ENCODE measurements at places on chromosomes 1 and 21.

DNA sequence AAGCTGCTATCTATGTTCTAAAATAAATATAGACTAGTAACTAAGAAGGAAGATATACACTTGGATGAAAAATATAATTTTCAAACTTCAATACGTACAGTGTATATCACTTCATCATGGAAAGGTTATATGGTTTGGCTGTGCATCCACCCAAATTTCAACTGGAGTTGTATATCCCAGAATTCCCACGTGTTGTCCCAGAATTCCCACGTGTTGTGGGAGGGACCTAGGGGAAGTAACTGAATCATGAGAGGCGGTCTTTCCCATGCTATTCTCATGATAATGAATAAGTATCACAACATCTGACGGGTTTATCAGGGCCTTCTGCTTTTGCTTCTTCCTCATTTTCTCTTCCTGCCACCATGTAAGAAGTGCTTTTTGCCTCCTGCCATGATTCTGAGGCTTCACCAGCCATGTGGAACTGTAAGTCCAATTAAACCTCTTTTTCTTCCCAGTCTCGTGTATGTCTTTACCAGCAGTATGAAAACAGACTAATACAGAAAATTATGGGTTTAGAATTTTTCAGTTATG is 10.7 kb downstream of the NEGR1 start:
- no peak for DNase-seq

GRCh38 chr1:198880397-198880796 is 241.6 kb downstream of the PTPRC start:
- DNase-seq = no peak

DNA sequence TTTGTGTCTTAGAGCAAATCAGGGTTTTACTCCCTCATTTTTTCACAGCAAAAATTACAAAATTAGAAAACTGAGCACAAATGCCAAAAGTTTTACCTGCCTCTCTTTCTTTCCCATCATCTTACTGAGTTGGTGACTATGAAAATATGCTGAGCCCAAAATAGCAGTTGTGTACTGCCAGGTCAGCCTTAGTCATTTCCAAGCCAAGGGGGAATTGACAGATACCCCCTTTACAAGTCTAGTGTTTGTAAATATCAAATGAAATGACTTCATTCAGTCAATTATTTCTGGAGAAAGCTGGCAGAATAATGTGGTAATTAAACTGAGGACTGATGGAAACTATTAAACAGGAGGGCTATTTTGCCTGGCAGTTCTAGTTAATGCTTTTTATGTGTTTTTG is 11.4 kb upstream of the GORAB start:
- no peak for DNase-seq

GRCh38 chr1:215568299-215568692 is 1.2 kb downstream of the KCTD3 start:
- DNase-seq = no peak

DNA sequence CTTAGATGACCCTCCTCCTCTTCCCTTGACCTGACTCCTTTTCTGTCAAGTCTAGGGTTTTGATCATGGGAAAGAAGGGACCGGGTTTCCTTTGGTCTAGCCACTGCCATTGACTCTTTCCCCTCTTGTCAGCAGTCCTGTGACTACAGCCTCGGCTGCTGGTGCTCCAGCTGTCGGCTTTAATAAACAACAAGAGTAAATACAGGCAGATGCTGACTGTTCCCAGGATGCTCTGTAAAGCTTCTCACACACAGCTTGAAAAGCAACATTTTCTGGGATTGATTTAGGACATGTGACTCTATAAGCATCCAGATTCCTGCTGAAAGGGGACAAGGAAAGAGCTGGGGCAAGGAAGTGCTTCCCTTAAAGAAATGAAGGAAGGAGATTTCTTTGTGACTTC is 53.5 kb upstream of the CTTNBP2NL start:
- DNase-seq = no peak

DNA sequence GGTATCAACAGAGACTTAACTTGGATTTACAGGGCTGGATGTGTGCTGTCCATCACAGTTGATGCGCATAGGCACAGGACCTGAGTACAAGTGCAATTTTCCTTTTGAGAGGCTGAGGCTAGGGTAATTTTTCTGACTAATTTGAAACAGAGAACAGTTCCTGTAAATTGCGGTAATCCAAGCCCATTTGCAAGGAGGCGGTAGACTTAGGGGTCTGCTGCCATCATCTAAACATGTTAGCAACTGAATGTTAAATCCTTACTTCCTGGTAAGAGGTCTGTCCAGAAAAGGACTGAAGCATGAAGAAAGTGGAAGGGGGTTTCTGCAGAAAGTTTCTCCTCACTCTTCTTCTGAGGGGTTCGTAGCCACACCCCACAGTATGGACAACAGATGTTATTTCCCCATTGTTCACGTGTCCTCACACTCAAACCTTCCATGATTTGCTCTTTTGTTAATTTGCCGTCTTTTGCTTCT is 23.7 kb upstream of the C1orf198 start:
- DNase-seq = no peak
